ENCODE measurements at places on chromosomes 3 and 15.
A peak's percentile ranks its signal among the peaks of the same experiment; 100 is the strongest.

- peak; percentile 80 for DNase-seq
These were observed 685.3 kb downstream of the GRM7 start for GRCh38 chr3:7546253-7546652.

GRCh38 chr3:65497846-65498245 is 540.9 kb downstream of the MAGI1 start:
- DNase-seq = no peak

DNA sequence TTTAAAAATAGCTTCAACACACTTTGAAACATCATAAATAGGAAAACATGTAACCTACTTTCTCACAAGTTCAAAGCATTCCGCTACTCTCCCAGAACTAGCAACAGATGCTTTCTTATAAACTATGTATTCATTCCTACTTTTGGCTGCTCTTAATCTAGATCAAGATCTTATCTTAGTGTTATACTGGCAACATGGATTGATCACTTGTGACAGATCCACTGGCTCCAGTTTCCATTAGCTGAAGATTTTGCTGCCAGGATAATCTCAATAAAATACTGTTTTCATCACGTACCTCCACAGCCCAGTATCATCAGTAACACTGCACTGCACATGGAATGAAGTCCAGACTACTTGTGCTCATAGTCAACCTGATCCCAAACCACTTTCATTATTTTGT is 491.7 kb upstream of the AGTR1 start:
- no peak for DNase-seq

- peak; percentile 67 for DNase-seq
These were observed 11.1 kb upstream of the GREM1 start for GRCh38 chr15:32706704-32707103.

GRCh38 chr15:28272587-28272986 is 49.4 kb downstream of the HERC2 start:
- DNase-seq = no peak

DNA sequence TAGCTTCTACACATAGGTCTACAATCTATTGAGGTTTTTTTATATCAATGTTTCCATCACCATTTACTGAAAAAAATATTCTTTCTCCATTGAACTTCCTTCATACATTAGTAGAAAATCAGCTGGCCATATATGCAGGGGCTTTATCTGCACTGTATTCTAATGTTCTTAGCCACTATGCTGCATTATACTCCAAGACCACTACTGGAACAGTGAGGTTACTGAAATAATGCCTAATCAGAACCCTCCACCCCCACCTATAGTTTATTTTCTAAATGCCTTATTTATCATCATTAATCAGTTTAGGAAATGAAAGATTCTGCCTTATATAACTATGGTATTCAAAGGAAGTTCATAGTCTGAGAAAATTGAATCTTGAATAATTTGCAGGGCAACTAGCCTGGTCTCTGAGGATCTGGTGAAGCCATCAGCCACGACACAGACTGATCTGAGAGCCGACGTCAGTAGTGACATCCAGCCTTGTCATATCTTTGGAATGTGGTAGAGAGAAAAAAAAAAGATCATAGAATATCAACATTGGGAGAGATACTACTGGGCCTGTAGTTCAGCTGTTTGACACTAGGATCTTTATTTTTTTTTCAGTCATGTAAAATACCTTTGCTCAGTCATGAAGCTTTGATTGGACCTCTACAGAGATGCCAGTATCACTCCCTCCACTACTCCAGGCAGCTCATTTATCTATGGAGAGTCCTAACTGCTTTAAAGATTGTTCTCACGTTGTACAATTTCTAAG is 66.6 kb downstream of the P3H2 start:
- DNase-seq = peak; percentile 83

GRCh38 chr15:66746231-66746605 is 44.2 kb downstream of the SMAD6 start:
- no peak for DNase-seq

- DNase-seq = peak; percentile 62
These were observed at the start of gene GCHFR for GRCh38 chr15:40763801-40764628. Gene GCHFR (plus strand): TSS chr15:40764068. CDS start chr15:40764181, 113 bp downstream.

DNA sequence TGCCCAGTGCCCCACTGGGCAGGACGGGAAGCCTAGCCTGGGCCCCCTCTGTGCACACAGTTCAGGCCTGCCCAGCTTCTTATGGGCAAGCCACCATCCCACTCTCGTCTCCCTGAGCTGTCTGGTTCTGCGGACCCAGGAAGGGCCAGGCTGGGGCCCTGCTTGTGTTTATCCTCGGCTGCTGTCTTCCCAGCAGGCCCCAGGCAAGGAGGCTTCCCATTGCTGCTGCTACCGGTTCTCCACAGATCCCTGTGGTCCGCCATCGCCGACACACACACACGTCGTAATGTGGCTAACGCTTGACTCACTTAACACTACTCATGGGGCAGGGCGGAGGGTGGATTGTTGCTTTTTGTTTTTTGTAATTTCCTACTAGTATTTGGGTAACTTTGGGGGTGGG is 52.4 kb upstream of the SLC6A1 start:
- no peak for DNase-seq

GRCh38 chr3:21779909-21780308 is 28.9 kb upstream of the ZNF385D start:
- DNase-seq = no peak

GRCh38 chr3:36697229-36698001 is 66.9 kb downstream of the DCLK3 start:
- DNase-seq = peak; percentile 14

DNA sequence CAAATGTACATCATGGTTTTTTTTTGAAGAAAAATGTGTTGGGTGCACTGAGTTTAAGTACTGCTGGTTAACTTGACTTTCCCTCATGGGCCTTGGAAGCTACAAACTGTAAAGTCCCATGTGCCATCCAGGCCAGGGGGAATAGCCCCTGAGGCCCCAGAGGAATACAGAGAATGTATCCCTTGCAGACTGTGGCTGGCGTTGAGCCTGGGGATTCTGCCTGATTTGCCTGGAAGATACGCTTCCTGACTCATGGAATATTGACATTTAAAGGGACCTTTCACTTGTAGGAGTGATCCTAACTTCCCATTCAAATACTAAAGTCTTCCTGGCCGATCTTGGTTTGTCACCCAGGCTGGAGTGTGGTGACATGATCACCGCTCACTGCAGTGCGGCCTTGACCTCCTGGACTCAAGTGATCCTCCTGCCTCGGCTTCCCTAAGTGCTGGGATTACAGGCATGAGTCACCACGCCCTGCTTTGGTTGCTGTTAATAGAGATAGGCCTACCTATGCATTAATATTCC is 42.0 kb downstream of the ADAMTSL3 start:
- no peak for DNase-seq

DNA sequence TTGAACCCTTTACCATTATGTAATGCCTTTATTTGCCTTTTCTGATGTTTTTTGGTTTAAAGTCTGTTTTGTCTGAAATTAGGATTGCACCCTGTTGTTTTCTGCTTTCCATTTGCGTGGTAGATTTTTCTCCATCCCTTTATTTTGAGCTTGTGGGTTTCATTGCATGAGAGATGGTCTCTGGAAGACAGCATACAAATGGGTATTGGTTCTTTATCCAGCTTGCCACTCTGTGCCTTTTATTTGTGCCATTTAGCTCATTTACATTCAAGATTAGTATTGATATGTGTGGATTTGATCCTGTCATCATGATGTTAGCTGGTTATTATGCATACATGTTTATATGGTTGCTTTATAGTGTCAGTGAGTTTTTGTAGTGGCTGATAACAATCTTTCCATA is 318.7 kb upstream of the PPP2R3A start:
- DNase-seq = no peak

DNA sequence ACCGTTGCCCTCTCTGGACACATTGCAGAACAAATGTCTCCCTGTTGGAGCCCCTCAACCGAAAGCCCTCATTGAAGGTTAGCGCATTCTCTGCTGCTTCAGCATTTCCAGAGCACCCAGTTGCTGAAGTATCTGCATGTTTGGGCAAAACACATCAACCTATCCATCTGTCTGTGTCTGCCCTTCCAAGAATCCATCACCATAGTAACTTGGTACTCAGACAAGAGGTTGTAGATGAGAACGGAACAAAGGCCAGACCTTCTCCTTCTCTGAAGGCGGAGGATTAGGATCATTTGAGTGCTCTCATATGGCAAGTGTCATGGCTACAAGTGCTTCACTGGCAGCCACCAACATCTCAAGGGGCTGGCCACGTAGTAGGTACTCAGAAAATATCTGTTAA is 23.1 kb upstream of the RHO start:
- no peak for DNase-seq

GRCh38 chr3:114716126-114716525 is 422.3 kb downstream of the TIGIT start:
- DNase-seq = no peak

DNA sequence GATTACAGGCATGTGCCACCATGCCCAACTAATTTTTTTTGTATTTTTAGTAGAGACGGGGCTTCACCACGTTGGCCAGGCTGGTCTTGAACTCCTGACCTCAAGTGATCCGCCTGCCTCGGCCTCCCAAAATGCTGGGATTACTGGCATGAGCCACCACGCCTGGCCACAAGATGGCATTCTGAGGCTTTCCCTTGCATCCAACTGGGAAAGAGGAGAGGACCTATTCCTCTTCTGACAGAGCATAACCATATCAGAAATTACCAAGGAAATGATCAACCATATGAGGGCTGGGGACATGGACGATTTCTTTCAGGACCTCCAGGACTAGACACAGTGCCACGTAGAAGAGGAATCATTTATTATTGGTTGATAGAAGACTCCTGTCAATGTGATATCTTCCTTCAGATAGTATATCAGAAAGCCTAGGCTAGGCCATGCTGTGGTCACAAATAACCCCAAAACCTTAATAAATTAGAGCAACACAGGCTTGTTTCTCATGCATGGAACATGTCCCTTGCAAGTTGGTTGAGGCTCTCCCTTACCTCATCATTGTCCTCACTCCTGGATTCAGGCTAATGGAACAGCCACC is 372.3 kb upstream of the IL12A start:
- peak; percentile 75 for DNase-seq

- DNase-seq = no peak
These were observed 48.6 kb upstream of the SSR3 start for GRCh38 chr3:156603379-156604017.

- no peak for DNase-seq
These were observed 145.2 kb downstream of the STAG1 start for GRCh38 chr3:136606990-136607389.

DNA sequence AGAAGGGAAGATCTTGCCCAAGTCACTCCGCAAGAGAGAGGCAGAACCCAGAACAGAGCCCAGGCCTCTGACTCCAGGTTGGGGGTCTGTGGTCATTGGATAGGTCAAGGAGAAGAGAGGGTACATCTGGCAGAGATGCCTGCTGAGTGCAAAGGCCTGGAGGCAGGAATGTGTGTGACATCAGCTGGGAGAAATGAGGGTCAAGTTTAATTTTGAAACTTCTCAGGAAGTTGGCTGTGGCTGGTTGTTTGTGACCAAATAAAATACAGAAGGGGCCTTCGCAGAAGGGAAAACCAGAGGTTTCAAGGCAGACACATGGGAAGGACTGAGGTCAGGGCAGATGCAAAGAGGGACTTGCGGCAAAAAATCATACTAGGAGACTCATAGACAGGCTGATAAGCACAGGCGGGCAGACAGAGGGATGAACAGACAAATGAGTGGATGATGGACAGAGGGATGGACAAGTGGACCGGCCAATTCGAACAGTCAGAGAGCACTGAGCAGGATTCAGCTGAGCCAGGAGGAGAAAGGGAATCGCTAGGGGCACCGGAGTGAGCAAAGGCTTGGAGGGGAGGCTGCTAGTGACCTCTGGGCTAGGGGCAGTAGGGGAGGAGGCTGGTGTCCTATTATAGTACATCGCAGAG is 28.8 kb upstream of the CACNA2D2 start:
- DNase-seq = peak; percentile 45

DNA sequence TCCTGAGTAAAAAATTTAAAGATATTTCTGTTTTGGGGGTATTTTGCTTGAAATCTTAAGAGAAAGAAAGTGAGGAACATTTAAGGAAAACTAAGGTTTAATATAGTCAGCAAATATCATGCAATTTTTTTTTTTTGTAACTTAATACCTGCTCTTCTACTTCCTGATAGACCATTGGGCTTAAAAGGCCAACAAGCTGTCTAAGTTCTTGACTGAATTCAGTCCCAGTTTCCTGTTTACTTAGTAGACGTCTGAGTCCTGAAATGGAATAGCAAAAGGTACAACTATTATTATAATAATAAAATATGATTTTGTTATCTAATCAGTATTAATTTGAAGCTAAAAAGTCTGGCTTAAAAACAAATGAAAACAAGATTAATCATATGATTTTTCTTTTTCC is 37.9 kb downstream of the IQCB1 start:
- peak; percentile 22 for DNase-seq

DNA sequence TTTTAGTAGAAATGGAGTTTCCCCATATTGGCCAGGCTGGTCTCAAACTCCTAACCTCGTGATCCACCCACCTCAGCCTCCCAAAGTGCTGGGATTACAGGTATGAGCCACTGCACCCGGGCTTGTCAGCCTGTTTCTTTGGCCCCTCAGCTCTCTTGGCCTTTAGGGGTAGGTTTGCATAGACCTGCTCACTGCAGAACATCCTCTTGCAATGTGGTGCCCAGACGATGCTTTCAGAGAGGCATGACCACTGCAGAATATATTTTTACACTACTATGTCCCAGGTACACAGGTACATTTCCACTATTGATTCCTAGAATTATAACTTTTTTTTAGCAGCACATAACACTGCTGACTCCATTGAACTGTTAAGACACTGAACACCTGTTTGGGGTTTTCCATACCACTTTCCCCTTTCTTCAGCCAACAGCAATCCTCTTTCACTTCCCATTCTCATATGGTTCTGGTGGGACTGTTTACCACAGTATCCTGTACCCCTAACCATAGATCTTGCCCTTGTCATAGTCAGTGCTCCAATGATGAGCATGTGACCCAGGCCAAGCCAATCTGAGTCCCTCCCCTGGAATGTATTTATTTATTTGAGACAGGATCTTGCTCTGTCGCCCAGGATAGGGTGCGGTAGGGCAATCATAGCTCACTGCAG is 21.1 kb downstream of the CCDC32 start:
- no peak for DNase-seq

- DNase-seq = no peak
These were observed 53.8 kb upstream of the MRPS22 start for GRCh38 chr3:139289860-139290524.

GRCh38 chr3:112739252-112739965 is 98.5 kb upstream of the CCDC80 start:
- DNase-seq = peak; percentile 52

DNA sequence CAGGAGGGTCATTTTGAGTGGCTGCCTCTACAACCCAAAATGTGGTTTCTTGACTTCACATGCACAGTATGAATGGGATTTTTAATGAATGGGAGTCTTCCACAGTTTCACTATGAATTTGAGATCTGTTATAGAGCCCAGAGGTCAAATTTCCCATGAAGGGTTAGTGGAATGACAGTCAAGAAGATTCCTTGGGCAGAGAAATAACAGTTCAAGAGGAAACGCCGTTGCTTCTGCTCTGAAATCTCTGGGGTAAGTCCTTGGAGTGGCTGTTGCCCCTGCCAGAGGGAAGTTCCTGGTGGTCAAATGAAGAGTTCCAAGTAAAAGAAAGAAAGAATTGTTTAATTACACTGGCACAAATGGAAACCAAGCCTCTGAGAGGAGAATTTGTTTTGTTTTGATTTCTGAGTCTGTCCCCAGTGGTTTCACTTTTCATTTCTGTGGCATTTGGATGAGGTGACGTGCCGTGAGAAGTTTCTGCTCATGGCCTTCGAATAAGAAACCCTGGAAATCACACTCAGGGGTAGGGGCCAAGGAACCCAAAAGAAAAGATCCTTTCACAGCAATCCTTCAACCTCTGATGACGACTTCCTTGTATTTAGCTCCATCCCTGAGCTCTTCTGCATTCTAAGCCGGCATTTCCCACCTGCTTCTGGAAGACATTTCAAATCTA is 77.5 kb upstream of the IL12A start:
- peak; percentile 31 for DNase-seq

GRCh38 chr3:126962756-126963155 is 20.2 kb upstream of the PLXNA1 start:
- no peak for DNase-seq
